ENCODE measurements at places on chromosomes 2 and 18. TPM values are rescaled to one million over a fixed set of nuclear protein-coding genes. Genes with fewer than 3 reads are reported as not detected.

Gene CYP26B1
- 0.77 TPM for total RNA-seq

DNA sequence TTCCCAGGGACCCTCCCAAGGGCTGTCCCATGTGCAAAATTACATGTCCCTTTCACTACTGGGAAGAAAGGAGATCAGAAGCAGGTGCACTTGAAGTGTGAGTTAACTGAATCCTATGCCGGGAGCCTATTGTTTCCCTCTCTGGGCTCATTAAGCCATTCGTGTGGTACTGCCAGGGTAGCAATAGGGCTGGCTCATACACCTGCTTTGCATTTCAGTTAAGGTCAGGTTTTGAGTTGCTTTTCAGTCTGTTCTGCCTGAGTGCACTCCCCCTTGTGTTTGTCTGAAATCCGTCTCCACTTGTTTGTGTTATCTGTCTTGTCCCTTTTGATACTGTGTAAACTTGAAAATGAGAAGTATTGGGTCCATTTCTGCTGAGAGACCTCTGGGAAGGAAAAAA, 1232.6 kb upstream of the NRXN1 start:
- peaks cover 4% of the 10 kb centered on the region for H3K4me1 ChIP-seq
- no peaks in the 10 kb centered on the region for H3K36me3 ChIP-seq

DNA sequence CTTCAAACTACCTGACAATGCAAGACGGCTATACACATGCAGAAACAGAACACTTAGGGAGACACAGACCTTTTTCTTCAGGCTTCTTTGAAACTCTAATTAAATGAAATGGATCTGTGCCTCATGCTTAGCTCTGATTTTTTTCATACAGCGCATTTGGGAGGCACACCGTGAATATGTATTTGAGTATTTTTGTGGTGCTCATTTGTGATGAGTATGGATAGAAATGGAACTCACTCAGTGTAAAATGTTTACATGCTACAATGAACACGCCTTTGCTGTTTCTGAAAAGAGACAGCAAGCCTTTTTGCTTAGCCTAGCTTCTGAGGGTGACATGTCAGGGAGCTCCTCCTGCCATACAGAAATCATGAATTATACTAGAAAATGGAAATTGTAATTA, 113.3 kb downstream of the FSHR start:
- no peaks in the 10 kb centered on the region for H3K36me3 ChIP-seq
- DNase-seq = no peak
- H3K27me3 ChIP-seq = no peaks in the 10 kb centered on the region
- no peaks in the 10 kb centered on the region for H3K4me1 ChIP-seq
- H3K4me3 ChIP-seq = no peak overlapping the region
- H3K27ac ChIP-seq = no peak overlapping the region

GRCh38 chr2:217956586-217957457, 46.0 kb downstream of the TNS1 start:
- no peak overlapping the region for H3K27ac ChIP-seq
- peaks cover 5% of the 10 kb centered on the region for H3K36me3 ChIP-seq
- no peak for DNase-seq

DNA sequence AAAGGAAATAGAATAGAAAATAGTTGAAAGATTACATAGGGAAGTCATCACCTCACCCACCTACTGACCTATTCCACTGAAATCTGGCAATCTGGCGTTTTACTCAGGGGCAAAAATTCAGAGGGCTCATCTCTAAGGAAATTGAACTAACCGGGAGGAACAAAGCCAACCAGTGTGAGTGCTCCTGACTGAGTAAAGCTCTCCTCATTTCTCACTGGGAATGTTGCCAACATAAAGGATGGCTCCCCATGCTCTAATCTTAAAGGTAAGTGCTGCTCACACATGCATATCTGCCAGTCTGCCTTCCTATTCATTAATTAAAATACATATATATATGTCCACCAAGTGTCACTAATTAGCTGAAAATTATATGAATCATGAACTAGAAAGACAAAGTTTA, 13.5 kb upstream of the DOK6 start:
- H3K4me3 ChIP-seq = no peak overlapping the region
- H3K4me1 ChIP-seq = no peaks in the 10 kb centered on the region
- H3K27me3 ChIP-seq = no peaks in the 10 kb centered on the region
- DNase-seq = no peak
- H3K36me3 ChIP-seq = no peaks in the 10 kb centered on the region

GRCh38 chr2:28444956-28445355, 50.9 kb upstream of the PLB1 start:
- H3K4me1 ChIP-seq = peaks cover 44% of the 10 kb centered on the region
- H3K36me3 ChIP-seq = no peaks in the 10 kb centered on the region
- H3K27ac ChIP-seq = no peak overlapping the region
- H3K27me3 ChIP-seq = no peaks in the 10 kb centered on the region

DNA sequence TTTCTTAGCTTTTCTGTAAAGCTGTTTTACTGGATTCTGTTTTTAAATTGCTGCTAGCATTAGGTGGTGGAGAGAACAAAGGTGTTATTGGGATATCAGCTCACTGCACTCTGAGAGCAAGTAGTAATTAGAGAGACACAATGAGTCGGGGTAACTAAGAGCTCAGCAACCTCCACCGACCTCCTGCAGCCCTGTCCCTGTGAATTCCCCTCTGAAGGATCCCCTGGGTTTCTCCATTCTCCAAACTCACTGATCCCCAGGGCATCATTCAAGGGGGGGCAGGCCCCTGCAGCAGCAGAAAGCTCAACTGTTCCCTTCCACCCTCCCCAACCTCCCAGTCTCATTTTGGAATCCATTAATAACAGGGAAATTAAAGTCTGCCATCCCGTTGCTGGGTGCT, 73.0 kb downstream of the MTCL1 start:
- no peak overlapping the region for H3K4me3 ChIP-seq
- no peaks in the 10 kb centered on the region for H3K27me3 ChIP-seq
- peaks cover 17% of the 10 kb centered on the region for H3K36me3 ChIP-seq
